Naive B cell (primary cell): ENCODE measurements at places on chromosomes 2 and 18. TPM values are rescaled to one million over a fixed set of nuclear protein-coding genes. Genes with fewer than 3 reads are reported as not detected.

AP1S3 gene
- 7.6 TPM for polyA plus RNA-seq

GBX2 gene
- polyA plus RNA-seq, result not detected

DYNC2LI1 gene
- 6.5 TPM for polyA plus RNA-seq

DNA sequence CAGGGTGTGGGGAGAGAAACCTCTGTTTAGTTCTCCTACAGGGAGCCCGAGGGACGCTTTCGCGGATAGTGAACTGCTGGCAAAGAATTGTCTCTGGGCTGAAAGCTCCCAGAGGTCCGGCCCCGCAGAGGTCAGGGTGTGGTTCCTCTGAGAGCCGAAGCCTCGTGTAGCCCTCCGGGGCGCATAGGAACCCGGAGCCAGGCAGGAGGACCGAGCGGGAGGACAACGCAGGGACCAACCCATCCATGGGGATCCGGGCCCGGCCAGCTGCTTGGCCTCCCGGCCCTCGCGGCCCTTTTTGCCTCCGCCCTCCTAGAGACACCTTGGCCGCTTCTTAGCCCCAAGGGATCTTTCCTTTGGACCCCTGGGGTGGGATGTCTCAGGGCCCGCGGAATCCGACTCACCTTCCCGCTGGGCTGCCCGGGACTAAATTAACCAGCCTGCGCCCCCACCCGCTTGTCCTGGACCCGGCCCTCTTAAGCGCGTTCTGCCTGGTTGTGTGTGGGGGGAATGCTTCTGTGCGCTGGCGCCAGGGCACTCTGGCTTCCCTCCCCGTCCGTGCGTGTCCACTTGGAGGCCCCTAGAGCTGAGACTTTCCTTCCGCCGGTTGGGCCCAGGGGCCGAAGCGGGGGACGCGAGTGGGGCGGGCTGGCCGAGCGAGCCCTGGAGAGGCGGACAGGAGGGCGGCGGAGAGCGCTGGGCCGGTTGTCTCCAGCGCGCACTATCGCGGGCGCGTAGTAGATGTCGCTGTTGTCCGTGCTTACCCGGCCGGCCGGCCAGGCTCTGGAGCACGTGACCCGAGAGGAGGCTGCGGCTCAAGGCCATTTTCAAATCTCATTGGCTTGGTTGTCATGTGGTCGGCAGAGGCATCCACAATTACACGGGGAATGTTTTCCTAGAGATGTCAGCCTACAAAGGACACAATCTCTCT, at the start of gene HOXD10:
HOXD10 (plus strand) TSS at position 896 of the 931 bp plus-strand sequence. CDS start 56 bp downstream, outside the sequence.
- peaks cover 89% of the 10 kb centered on the region for H3K27me3 ChIP-seq
- H3K4me1 ChIP-seq, result peaks cover 14% of the 10 kb centered on the region
- peak within 1 kb of the TSS; percentile 52 for H3K4me3 ChIP-seq
- H3K27ac ChIP-seq, result no peak within 1 kb of the TSS

DNA sequence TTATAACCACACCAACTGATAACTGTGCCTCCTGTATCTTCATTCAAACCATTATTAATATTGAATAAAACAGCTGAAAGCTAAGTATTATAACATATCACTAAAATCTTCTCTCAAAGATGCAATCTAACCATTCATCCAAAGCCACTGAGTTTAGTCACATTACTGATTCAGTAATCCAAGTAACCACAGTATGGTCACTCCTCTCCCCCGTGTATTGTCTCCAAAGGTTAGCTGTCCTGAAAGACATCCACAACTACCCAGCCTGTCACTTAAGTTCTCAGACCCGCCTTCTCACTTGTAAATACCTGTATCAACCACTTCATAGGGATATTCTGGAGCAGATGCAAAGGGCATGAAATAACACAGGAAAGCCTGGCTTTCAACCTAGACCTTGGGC, 213.4 kb upstream of the BOD1L2 start:
- no peak overlapping the region for H3K27ac ChIP-seq
- DNase-seq, result no peak
- H3K27me3 ChIP-seq, result no peaks in the 10 kb centered on the region
- H3K36me3 ChIP-seq, result peaks cover 35% of the 10 kb centered on the region
